ENCODE measurements at places on chromosomes 3 and 15. TPM values are rescaled to one million over a fixed set of nuclear protein-coding genes. Genes with fewer than 3 reads are reported as not detected.

- no peak overlapping the region for H3K27ac ChIP-seq
- H3K27me3 ChIP-seq, result no peaks in the 10 kb centered on the region
- no peaks in the 10 kb centered on the region for H3K4me1 ChIP-seq
- H3K4me3 ChIP-seq, result no peak overlapping the region
- DNase-seq, result no peak
- no peaks in the 10 kb centered on the region for H3K36me3 ChIP-seq
These were observed 29.6 kb upstream of the MGLL start for GRCh38 chr3:127851899-127852298.

DNA sequence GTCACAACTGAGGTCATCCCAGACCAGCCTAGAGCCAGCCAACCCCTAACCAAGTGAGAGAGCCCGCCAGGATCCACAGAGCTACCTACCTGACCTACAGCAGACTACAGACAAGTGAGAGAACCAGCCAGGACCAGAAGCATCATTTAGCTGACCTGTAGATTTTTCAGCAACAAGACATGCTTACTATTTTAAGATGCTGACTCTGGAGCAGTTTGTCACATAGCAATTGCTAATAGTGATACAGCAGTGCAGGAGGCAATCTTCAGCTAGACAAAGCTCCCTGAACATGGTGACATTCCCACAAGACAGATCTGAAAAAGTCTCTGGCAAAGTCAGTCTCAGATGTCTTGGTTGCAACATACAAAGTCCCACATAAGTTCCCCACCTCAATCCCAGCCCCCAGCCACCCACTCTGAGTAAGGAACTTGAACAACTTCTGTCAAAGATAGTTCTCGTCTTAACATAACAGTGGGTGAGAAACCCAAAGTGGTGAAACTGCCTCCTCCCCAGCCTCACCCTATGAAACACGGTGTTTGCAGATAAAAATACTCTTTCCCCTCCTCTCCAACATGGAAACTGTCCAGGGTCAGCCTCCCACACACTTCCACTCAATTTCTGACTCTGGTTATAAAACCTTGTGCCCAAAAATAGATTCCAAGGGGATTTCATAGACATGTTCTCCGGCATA lies 120.3 kb upstream of the SLC6A11 start:
- H3K27me3 ChIP-seq, result peaks cover 17% of the 10 kb centered on the region
- no peaks in the 10 kb centered on the region for H3K36me3 ChIP-seq
- no peaks in the 10 kb centered on the region for H3K4me1 ChIP-seq
- no peak for DNase-seq

The LSAMP gene
- total RNA-seq, result 47.1 TPM

The RLBP1 gene
- 1.8 TPM for total RNA-seq

The GOLGA8N gene
- total RNA-seq, result 22.7 TPM

The CPOX gene
- 17.4 TPM for total RNA-seq

The LDHAL6B gene
- not detected for total RNA-seq
